ENCODE measurements at places on chromosomes 4 and X. TPM values are rescaled to one million over a fixed set of nuclear protein-coding genes. Genes with fewer than 3 reads are reported as not detected.

DNA sequence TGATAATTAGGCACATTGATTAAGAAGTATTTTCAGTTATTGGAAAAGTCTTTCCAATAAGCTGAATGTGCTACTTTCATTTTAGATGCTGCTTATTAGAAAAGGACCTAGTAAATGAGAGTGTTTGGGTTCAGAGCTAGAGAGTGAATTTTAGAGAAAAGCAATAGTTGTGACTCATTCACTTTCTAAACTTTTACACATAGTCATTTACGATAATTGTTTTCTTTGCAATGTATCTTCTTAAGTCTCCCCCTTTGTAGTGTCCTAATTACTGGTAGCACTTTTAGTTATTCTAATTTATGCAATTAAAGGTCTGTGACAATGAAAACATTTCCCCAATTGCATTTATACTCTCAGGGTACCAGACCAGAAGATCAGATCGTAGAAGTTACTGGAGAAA, 1.3 kb downstream of the IL21 start:
- DNase-seq: no peak

DNA sequence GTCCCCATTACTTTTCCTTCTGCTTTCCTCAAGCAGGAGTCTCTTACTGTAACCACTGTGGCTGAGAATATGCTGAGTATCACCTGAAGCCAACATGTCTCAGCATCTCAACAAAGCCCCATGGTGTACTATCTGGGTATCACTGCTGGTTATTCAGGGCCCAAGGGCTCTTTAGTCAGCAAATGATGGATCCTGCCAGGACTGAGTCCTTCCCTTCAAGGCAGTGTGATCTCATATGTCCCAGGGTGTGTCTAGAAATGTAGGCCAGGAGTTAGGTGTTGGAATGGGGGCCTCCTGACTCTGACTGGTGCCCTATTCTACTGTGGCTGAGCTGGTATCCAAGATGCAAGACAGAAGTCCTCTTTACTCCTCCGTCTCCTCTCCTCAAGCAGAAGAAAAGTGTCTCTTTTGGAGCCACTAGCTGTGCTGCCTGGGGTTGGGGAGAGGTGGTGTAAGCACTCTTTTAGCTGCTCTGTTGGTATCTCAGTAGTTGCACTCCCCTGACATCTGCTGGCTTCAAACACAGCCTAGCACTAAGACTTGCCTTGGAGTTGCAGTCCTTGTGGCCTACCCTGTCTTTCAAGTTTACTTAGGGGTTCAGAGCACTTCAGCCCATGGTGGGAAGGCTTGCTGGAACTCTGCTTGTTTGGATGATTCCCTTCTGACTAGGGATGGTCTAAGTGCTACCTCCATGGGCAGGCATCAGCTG, 28.6 kb downstream of the OCIAD2 start:
- no peak for DNase-seq

- no peak for DNase-seq
Measured at GRCh38 chr4:187085339-187085738, 361.7 kb upstream of the FAT1 start.

- DNase-seq: no peak
Measured at GRCh38 chr4:187236209-187236890, 512.7 kb upstream of the FAT1 start.

- peak; percentile 57 for DNase-seq
Measured at GRCh38 chr4:183249854-183250253, 70.2 kb downstream of the CLDN22 start.

GRCh38 chr4:15344041-15344440, 83.8 kb upstream of the C1QTNF7 start:
- no peak for DNase-seq

- no peak for DNase-seq
Measured at GRCh38 chrX:19245711-19246269, 97.9 kb upstream of the PDHA1 start.

DNA sequence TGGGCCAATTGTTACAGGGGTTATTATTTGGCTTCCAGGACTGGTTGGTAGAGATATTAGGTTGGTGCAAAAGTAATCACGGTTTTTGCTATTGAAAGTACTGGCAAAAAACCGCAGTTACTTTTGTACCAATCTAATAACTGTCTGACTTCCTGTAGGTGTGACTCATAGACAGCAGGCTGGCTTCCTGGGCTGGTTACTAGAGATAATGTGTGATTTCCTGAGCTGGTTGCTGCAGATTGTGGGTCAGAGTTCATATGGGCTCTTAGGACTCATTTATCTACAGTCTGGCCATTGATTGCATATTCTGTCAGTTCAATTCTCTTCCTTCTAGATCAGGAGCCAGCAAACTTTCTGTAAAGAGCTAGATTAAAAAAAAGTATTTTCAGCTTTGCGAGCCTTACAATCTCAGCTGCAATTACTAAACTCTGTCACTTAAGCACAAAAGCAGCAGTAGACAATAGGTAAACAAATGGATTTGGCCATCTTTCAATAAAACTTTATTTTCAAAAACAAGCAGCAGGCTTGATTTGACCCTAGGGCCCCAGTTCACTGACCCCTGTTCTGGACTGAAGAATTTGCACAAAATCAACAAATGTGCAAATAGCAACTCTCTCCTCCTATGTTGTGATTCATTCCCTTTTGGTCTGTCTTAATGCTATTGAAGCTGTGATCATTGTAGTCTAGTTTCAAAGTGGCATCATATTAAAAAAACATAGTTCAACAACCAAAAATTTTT, 50.8 kb upstream of the BOD1L1 start:
- no peak for DNase-seq

- DNase-seq: no peak
Measured at GRCh38 chr4:79201971-79202370, 123.9 kb downstream of the NAA11 start.

DNA sequence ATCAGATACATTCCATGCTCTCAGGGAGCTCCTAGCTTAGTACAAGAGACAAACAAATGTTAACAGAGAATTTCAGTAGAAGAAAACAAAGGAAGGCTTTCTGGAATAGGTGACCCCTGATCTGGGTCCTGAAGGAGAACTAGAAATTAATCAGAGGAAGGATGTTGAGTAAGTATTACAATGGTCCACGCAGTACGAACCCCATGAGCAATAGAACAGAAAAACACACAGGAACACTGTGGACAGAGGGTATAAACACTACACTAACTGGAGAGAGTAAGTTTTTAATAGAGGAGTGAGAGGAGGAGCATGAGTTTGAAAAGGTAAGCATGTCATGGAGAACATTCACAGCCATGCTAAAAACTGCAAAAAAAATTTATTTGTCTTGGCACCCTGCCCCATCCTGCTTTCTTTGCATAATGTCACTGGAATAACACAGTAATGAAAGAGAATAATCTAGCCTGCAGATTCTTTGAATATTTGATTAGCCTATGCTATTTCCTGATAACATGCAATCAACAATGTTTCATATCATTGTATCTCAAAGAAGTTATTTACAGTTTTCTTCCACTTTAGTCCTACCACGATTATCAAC, 140.3 kb upstream of the ZXDB start:
- DNase-seq: no peak

GRCh38 chr4:17786567-17786966, 5.1 kb upstream of the FAM184B start:
- no peak for DNase-seq

DNA sequence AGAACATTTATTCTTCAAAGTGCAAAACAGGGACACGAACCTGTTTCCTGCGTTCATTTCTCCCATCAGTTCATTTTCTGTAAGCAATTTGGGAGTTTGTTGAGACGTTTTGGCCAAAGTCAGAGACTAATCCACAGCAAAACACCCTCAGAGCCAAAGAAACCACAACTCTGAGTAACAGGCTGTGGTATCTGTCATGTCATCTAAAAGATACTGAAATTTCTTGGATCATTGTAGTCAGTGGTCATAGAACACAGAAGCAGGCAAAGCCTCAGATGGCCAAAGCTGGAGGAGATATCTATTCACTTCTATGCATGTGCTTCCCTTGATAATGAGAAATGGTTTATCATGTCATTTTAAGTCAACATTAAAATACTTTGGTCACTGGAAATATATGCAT, 485.6 kb upstream of the GALNT7 start:
- no peak for DNase-seq

DNA sequence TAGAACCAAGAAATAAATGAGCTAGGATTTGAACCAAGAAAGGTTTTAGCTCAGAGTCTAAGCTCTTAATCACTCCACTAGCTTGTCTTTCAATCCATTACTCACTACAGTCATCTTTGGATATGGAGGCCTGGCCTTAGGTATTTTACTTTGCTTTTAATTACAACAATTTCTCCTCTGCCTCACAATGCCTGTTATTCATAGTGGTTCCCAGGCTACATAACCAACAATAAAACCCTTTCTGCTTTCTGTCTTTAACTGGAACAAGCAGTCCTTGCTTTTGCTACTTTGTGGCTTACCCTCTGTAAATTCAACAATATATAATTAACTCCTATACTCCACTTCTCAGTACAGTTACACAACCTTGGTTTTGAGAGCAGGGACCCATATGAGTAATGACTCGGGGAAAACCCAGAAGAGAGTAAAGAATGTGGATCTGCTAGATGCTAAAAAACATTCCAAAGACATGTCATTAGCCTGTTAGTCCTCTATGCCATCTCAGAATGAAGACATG, 94.7 kb upstream of the NAP1L5 start:
- no peak for DNase-seq

DNA sequence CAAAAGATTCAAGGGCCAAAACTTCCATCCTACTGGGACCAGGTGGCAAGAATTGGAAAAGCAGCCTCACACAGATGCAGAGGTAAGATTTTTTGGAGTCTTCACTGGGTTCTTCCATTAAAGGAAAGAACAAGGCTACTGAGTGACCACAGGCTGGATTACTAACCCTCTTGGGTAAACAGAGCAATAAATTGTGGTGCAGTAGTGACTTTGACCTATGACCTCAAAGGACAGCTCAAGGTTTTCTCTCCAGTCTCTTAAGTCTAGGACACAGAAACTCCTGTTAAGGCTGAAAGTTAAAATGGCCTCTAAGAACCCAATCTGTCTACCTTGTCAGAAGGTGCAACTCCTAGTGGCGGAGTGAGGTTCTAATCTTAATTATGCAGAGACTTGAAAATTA, 464.9 kb downstream of the SMARCA1 start:
- no peak for DNase-seq

DNA sequence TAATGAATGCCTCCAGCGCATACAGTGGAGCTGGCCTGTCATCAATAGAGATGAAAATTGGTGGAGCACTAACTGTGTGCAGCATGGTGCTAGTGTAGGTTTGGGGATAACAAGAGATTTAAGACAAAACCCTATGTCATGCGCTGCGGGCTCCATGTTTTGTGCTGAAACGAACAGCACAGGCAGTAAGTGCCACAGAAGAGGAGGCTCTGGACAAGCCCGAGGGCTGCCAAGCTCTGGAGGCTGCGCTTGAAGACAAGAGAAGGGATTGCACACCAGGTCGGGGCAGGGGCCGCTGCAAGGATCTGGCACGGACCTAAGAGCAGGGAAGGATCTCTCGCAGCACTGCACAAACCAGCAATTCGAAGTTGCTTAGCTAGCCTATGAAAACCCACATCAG, 35.5 kb downstream of the TENM3 start:
- no peak for DNase-seq

- no peak for DNase-seq
Measured at GRCh38 chrX:134868771-134869495, 121.9 kb upstream of the SMIM10 start.

- no peak for DNase-seq
Measured at GRCh38 chrX:133666256-133666655, 251.0 kb upstream of the GPC4 start.

GRCh38 chr4:113687067-113687718, 74.3 kb downstream of the CAMK2D start:
- DNase-seq: no peak

- DNase-seq: peak; percentile 65
Measured at GRCh38 chr4:107213410-107213809, 177.3 kb upstream of the DKK2 start.

DNA sequence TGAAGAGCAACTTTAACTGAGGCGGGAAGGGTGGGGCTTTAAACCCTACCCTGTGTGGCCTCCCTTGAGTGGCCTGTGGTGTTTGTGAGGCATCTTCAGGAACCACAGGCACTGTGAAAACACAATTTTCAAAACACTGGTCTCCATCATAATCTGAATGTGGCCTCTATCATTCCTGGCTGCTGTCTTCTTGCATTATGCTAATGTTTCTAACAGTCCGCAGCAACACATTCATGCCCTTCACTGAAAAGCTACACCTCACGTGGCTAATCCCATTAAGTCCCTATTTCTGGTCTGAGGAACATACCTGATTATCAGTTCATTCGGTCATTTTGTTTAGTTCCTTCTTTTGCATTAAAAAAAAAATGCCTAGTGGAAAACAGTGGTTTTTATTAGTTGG, 94.6 kb downstream of the F11 start:
- DNase-seq: no peak

DNA sequence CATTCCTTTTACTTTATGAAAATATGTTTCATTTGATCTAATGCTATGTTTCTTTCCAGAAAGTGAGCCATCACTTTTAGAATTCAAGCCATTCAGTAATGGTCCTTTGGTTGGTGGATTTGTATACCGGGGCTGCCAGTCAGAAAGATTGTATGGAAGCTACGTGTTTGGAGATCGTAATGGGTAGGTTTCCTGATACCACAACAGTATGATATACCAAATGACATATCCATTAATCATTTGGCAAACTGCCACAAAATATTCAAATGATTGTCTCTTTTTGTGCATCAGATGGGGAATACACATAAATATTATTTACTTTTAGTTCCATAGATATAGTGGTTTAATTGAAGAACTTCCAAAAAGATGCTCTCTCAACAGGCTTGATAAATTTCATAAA, 68.2 kb downstream of the HHIP start:
- no peak for DNase-seq

GRCh38 chr4:52966172-52966571, 104.1 kb downstream of the RASL11B start:
- DNase-seq: no peak

Gene CTAG1A
- polyA plus RNA-seq: not detected

Gene CLIC2
- 0.16 TPM for polyA plus RNA-seq

Gene CNGA1
- polyA plus RNA-seq: 0.45 TPM

Gene HERC6
- polyA plus RNA-seq: 1.6 TPM

Gene CENPI
- polyA plus RNA-seq: 2.6 TPM

Gene COL4A5
- 0.11 TPM for polyA plus RNA-seq

Gene ARMCX1
- 9.2 TPM for polyA plus RNA-seq

Gene LAGE3
- 37.2 TPM for polyA plus RNA-seq

Gene FRMD7
- polyA plus RNA-seq: not detected

Gene FDCSP
- polyA plus RNA-seq: not detected

Gene RNF128
- not detected for polyA plus RNA-seq

Gene MYOZ2
- 0.26 TPM for polyA plus RNA-seq

Gene TMPRSS11A
- polyA plus RNA-seq: not detected

Gene PHOX2B
- polyA plus RNA-seq: 2.2 TPM

All from SK-N-SH (cell line).